ENCODE measurements at places on chromosomes 2 and 18.
A peak's percentile ranks its signal among the peaks of the same experiment; 100 is the strongest.

GRCh38 chr2:42087137-42087856 is 39.5 kb downstream of the PKDCC start:
- DNase-seq = no peak

GRCh38 chr2:120834206-120834605 is 98.5 kb downstream of the GLI2 start:
- no peak for DNase-seq

GRCh38 chr2:98793275-98793674 is 62.3 kb upstream of the MGAT4A start:
- no peak for DNase-seq

GRCh38 chr18:33745151-33745795 is 167.3 kb downstream of the ASXL3 start:
- no peak for DNase-seq

DNA sequence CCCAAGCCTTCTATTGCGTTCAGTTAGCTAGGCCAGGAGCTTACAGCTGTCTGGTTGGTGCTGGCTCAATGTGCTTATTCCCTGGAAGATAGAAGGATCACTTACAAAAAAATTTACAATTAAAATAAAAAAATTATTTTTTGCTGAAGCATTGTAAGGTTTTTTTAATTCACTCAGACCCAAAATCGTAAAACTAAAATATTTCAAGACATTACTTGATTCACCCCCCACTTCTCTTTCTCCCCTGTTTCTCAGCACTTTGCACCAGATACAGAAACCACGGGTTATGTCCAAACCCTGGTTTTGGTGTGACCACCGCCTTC is 911 bp upstream of the PTPRM start:
- DNase-seq = no peak

DNA sequence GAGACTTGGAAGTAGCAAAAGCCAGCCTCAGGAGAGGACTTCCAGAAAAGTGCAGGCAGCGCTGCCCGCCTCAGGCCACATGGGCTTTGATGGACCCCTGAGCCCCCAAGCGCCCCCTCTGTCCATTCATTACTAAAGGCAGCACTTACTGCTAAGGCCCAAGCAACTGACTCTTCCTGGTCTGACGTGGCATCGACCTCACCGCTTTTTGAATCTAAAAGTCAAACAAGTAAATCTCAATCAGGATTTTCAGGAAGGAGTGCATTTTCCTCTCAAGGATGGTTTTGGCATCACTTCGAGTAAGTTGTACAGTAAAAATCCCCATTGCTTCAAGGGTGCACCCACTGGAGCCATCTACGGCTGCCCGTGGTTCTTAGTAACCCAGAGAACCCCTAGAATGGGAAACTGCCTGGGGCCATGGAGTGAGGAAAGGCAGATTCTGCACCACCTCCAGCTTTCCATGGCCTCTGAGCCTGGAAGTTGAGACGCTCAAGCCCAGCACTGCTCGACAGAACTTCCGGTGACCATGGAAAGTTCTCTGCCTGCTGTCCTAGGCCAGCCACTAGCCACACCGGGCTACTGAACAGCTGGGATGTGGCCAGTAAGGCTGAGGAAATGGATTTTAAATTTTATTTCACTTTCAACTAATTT is 7.0 kb downstream of the HJURP start:
- DNase-seq = no peak

- DNase-seq = no peak
Measured at GRCh38 chr2:9844576-9844975, 1.3 kb downstream of the TAF1B start.

GRCh38 chr2:9655441-9656269 is 24.9 kb upstream of the YWHAQ start:
- peak; percentile 46 for DNase-seq

GRCh38 chr2:108235577-108235976 is 4.2 kb upstream of the SULT1C3 start:
- DNase-seq = no peak

GRCh38 chr2:165357758-165358157 is 111.7 kb upstream of the CSRNP3 start:
- DNase-seq = no peak

GRCh38 chr2:46512185-46512584 is 32.8 kb downstream of the TMEM247 start:
- DNase-seq = no peak

- peak; percentile 26 for DNase-seq
Measured at GRCh38 chr2:203534621-203535077, 452 bp downstream of the RAPH1 start.

DNA sequence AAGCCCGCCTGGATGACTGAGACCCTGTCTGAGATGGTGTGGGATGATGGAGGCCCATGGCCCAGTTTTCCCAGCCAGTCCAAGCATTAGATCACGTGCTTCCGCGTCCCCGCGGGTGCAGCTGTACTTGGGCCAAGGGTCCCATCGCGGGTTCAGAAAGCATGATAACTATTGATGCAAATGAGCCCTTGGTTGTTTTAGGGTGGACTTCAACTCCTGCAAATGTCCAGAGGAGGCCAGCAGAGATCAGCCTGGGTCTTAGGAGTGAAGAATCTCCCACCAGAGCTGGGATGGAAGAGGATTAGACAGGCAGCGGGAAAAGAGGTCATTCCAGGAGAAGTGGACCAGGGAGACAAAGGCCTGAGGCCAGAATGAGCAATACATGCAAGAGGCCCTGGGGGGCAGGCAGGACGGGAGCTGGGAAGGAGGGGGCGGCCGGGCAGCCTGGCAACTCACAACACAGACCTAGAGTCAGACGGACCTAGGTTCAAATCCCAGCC is 89.9 kb upstream of the TMEM247 start:
- DNase-seq = no peak

- no peak for DNase-seq
Measured at GRCh38 chr2:181683518-181684453, 3.5 kb upstream of the NEUROD1 start.

- DNase-seq = no peak
Measured at GRCh38 chr18:13522256-13522655, 204.1 kb downstream of the FAM210A start.

DNA sequence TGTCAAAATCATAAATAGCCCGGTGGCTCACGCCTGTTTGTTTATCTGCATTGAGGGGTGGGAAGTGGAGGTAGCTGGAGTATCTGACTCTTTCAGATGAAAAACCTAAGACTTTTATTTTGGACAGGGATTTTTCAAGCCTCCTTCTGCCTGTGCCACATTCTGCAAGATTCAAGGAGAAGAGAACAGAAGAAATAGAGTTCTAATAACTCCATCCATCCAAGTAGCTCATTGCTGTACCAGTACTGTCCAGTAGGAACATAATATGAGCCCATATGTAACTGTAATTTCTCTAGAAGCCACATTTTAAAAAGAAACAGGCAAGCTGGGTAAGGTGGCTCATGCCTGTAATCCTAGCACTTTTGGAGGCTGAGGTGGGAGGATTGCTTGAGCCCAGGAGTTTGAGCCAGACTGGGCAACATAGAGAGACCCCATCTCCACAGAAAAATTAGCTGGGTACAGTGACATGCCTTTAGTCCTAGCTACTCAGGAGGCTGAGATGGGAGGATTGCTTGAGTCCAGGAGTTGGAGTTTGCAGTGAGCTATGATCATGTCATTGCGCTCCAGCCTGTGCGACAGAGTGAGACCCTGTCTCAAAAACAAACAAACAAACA is 35.4 kb upstream of the NT5DC4 start:
- no peak for DNase-seq

GRCh38 chr18:63518178-63519012 is 23.8 kb upstream of the SERPINB12 start:
- DNase-seq = peak; percentile 31

- no peak for DNase-seq
Measured at GRCh38 chr2:130832296-130832940, 4.3 kb upstream of the ARHGEF4 start.

GRCh38 chr2:37394263-37394662 is 49.8 kb downstream of the QPCT start:
- DNase-seq = no peak

GRCh38 chr18:40708726-40709125 is 1246.3 kb upstream of the PIK3C3 start:
- no peak for DNase-seq

DNA sequence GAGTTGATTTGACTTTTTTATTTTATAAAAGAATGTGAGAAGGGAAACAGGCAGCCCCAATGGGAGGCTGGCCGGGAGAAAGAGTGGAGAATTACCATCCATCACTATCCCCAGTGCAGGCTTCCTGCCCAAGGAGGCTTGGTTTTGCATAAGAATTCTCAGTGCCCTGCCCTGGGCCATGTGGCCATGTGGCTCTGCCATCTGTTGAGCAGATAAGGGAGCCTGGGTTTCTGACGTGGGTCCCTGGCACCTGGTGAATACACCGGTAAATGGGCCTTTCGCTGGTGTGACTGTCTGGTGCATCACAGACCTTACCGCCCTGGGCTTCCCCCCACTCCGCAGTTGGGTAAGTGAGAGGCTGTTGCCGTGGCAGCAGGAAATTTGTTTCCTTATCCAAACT is 54.5 kb upstream of the TMEM163 start:
- DNase-seq = no peak

DNA sequence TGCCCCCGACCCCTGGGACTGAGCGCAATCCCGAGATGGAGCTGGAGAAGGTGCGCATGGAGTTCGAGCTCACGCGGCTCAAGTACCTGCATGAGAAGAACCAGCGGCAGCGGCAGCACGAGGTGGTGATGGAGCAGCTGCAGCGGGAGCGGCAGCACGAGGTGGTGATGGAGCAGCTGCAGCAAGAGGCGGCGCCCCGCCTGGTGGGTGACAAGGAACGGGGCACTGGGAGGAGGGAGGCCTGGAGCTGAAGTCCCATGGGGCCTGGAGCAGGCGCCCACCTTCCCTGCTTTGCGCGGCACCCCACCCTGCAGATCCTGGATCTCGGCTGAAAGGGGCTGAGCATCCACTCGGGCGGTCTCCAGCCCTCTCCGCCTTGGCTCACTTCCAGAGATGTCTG is 1.2 kb downstream of the TMEM247 start:
- DNase-seq = no peak

DNA sequence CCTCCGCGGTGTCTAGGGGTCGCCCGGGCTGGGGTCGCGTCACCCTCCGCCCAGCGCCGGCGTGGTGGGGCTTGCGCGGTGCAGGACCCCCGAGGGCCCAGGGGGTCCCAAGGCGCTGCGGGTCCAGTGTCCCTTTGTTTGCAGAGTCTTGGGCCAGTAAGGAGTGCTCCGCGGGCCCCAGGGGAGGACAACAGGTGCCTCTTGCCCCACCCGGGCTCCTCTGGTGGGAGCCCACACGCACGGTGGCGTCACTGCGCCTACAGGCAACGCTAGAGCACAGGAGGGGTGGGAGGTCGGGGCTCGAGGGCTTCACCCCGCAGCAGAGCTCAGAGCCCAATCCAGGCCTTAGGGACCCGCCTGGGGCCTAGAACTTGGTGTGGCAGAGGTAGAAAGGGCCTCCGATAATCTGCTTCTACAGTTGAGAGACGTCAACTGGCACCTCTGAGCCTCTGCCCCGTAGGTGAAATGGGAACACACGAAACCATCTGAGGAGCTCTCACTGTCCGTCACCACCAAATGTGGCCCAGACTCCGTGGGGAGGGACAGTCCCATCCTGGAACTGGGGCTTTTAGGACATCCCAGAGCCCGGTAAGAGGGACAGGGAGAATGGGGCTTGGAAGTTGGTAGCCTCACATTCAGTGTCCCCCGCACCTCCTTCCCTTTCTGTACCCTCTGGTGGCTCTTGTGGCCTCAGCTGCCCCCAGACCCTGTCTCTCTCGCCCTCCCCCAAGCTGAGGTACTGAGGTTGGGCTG is 1.4 kb downstream of the ARID5A start:
- no peak for DNase-seq

GRCh38 chr2:234768608-234769196 is 183.1 kb upstream of the SH3BP4 start:
- DNase-seq = no peak

DNA sequence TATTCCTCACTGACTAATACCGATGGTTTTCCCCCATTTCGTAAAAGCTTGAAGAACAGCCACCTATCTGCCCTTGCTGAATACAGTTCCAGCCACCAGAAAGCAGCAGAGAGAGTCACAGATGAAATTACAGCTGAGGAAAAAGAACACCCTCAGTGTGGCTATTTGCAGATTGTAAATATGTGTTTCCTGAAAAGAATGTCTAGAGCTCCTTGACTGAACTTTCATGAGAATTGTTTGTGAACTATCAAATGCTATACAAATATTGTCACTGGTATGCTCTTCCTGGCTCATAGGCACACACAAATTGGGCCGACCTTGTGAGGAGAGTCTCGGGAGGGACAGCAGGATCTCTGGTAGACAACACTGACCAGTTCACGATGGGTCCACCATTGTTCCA is 58.1 kb upstream of the TTC39C start:
- no peak for DNase-seq

DNA sequence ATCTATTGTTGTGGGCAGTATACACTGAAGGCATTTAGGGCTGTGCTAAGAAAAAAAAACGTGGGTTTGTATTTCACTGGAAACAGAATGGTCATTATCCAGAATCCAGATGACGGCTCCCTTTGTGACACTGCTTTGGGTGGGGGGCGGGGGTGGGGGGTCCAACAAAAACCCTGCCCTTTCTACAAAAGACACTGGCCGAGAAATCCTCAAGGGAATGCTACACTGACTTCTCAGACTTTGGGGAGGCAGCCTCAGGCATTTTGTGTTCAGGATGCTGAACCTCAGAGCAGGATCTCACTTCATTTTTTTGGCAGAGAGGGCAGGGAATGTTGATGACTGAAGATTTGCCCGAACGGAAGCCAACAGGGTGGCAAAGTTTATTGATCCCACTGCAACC is 417.1 kb downstream of the HRH4 start:
- no peak for DNase-seq

DNA sequence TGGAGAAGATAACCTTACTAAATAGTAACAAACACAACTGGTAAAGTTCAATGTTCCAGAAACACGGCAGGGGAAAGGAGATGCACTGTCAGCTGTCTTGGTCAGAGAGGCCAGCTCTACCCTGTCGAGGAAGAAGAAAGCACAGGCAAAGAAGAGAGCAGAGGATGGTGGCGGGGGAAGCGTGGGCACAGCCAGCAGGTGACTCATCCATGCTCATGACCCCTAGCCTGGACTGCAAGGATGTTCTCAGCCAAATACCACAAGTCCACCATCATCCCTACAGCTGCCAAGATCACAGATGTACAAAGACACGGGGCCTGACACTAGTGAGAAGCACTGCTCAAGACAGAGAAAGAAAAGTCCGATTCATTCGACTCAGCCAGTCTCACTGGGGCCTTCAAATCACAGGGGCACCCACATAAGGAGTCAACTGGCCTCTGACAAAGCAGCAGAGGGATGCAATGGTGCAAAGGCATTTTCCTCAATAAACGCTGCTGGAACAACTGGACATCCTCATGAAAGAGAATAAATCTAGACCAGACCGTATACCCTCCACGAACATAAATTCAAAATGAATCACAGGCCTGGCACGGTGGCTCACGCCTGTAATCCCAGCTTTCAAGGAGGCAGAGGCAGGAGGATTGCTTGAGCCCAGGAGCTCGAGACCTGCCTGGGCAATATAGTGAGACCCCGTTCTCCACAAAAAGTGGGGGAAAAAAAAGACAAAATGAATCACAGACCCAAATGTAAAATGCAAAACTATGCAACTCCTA is 5.6 kb downstream of the DTYMK start:
- DNase-seq = no peak

- no peak for DNase-seq
Measured at GRCh38 chr2:39782591-39782990, 3.5 kb upstream of the THUMPD2 start.

GRCh38 chr2:16135913-16136310 is 195.6 kb downstream of the MYCN start:
- no peak for DNase-seq
